ENCODE measurements at places on chromosomes 1 and 21.
A peak's percentile ranks its signal among the peaks of the same experiment; 100 is the strongest.

DNA sequence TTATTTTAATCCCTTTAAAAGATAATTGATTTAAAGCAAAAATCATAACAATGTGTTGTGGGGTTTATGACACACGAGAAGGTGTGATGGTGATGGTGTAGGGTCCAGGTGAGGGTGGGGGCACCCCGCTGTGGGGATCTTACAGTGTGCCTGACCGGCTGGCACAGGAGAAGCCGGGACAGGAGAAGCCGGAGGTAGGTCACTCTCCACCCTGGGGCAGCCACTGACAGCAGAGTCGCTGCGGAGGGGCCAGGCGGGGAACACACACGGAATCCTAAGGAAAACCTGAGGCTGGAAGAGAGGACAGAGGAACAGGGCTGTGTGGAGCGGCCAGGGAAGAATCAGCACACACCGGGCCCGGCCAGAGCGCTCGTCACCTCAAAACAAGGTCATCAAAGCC, 4.3 kb upstream of the LRRC3 start:
- DNase-seq: no peak

DNA sequence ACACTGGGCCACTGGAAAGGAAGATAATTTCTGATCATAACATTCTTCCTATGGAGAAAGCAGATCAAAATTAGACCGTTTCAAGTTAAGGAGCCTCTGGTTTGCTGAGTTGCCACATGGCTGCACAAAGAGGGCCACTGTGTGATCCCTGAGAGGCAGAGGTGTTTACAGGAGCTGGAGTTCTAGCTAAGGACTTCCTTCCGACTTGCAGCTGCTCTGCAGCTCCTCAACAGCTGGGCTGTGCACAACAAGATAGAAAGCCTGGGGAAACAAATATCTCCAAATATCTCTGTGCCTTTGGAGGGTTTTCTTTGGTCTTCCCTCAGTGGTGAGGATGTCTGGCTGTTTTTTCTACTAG, 26.8 kb downstream of the GADD45A start:
- no peak for DNase-seq

- DNase-seq: no peak
These were observed 33.1 kb upstream of the C1orf146 start for GRCh38 chr1:92184632-92185031.

GRCh38 chr1:232944347-232944746, 6.1 kb upstream of the NTPCR start:
- no peak for DNase-seq

- no peak for DNase-seq
These were observed 8.9 kb downstream of the OR10T2 start for GRCh38 chr1:158390331-158390730.

GRCh38 chr1:206456577-206457370, 13.5 kb upstream of the IKBKE start:
- no peak for DNase-seq

GRCh38 chr1:182280504-182280900, 111.1 kb downstream of the GLUL start:
- no peak for DNase-seq

DNA sequence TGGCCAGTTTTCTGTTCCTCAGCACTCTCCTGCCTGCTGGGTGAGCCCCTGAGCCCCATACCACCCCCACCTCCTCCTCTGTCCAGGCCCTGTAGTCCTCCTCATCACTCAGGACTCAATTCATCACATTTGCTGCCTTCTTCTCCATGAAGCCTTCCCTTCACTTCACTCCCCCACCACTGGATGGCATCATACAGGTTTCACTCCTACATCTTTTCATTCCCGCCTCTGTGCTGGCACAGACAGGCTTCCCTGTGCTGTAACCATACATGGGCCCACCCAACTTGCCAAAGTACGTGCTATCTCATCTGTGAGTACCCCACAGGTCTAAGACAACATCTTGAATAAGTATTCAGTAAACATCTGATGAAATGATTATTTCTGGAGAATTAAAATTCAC, 56.9 kb downstream of the SLC45A1 start:
- no peak for DNase-seq

DNA sequence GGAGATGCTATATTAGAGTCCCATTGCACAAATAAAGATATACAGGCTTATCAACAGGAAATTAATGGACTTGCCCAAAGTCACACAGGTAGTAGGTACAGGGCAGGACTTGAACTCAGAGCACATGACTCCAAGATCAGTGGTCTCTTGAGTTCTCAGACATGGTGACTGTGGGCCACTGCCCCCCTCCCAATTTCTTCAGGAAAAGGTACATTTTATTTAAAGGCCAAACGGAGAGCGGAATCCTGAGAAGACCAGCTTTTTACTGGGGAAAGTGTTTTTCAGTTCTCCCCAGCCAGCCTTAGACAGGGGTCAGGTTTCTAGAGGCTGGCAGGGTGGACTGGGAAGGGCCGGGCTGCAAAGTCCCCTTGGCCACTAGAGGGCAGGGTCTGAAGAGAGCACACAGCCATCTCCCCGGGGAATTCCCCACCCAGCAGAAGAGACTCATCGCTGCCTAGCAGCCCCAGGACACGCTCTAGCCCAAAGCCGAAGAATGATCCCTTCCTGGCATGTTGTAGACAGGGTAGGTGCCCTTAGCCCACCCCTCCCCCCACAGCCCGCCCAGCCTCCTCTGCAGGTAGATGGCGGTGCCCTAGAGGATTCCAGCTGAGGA, 29.7 kb downstream of the ACP6 start:
- DNase-seq: peak; percentile 74

DNA sequence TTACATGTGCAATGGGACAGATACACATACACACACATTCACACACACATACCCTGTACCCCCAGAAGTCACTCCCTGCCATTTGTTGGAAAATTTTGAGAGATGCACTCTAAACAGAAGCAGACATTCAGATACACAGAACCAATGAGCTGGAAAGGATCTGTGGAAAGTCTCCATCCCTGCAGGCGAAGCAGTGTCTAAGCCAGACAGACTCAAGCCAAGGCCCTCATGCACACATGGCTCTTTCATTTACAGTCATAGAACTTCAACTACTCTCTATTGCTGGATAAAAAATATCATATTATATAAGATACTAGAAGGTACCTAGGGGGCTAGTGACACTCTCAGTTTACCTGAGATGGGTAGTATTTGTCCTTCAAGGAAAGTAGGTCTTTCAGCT, 7.3 kb upstream of the SEC16B start:
- no peak for DNase-seq

GRCh38 chr1:227765261-227766014, 30.2 kb downstream of the SNAP47 start:
- DNase-seq: no peak

- no peak for DNase-seq
These were observed 18.0 kb upstream of the TRIM17 start for GRCh38 chr1:228434689-228435088.

- no peak for DNase-seq
These were observed 92.5 kb upstream of the C21orf91 start for GRCh38 chr21:17911628-17912027.

GRCh38 chr1:10773376-10773775, 23.1 kb downstream of the CASZ1 start:
- no peak for DNase-seq

DNA sequence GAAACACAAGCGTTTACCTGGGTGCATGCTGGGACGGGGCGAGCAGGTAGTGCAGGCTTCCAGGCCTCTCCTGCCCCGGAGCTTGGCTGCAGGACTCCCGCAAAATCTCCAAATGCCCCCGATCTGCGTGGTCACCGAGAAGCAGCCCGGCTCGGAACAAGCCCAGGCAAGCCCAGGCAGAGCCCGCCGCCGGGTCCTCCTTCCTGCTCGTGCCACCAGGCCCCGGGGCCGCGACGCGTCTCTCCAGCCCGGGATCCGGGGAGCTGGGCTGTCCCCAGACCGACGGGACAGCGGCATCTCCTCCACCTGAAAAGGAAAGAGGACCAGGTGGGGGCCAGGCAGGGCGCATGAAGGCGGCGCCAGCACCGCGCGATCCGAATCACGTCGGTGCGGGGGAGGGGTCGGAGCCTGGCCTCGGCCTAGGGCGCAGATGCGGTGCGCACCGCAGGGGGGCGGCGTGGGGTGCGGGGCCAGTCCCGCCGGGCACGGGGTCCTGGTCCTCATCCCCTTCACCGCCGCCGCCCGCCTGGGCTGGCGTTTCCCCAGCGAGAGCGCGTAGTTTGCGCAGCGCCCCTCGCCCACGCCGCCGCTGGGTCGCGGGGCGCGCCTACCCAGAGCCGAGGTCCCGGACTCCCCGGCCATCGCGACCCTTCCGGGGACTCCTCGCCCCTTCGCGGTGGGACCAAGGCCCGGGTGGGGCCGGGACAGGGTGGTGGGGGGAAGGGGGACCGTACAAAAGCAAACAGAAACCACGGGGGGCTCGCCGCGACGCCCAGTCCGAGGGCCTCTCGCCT, 52.4 kb upstream of the H6PD start:
- peak; percentile 55 for DNase-seq

DNA sequence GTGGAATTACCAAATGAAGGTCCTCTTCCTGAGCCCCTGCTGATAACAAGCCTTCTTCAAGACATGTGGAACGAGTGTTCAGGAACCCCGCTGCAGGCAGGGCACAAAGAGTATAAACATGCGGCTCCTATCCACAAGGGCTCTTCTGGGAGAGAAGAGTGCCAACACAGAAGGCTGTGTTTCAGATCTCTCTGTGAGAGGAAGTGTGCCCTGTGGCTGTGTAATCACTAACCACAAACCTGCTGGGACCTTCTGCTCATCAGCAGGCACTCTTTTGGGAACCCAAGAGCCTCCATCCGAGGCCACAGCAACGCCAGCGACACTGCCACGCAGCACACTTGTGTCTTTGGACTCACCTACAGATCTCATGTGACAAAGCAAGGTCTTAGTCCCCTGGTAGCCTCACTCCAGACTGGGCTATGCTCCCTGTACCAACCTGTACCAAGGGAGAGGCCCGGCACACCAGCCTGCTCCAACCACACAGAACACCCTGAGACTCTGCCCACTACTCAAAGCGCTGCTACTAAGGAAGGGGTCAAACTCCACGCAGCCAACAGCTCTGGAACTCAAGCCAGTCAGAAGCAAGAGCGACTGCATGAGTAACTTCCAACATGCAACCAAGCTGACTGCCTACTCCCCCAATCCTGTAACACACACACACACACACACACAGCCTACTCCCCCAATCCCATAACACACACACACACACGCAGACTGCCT, 7.8 kb downstream of the PTTG1IP start:
- DNase-seq: peak; percentile 9

GRCh38 chr1:182054698-182055326, 6.7 kb downstream of the ZNF648 start:
- peak; percentile 58 for DNase-seq

GRCh38 chr1:211503542-211503941, 11.6 kb upstream of the RD3 start:
- DNase-seq: no peak

GRCh38 chr1:224212618-224213061, 29.6 kb downstream of the DEGS1 start:
- peak; percentile 28 for DNase-seq

DNA sequence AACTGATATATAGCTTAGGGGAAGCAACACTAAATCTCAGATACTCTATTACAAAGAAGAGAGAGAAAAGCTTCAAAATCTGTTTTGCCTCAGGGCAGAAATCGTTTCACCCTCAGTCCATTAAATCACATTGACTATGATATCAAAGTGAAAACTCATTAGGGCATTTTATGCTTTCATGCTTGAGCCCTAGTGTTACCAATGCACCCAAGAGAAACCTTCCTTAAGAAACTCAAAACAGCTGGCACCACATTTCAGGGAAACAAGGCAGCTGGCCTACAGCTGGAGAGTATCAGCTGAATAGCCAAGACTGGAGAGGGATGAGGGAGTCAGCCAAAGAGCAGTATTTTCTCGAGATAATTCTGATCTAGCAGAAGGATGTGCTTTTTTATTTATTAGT, 14.9 kb downstream of the COLGALT2 start:
- no peak for DNase-seq

DNA sequence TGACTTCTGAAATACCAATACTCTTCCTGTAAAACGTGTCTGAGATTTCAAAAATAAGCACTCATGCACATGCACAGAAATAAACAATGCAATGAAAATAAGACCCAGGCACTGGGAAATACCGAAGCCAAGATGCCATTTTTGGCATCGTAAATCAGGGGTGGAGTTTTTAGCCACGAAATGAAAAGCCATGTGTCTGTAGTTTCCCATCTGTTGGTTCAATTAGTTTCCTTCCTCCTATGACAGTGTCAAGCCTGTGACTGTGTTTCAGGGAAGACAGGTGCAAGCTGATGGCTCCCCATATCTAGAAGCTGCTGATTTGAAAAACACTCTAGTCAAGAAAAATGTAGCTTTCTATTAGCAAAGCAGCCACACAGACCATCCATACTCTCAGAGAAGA, 480.4 kb upstream of the CAMK1G start:
- no peak for DNase-seq

- no peak for DNase-seq
These were observed 431.0 kb downstream of the DPYD start for GRCh38 chr1:97489834-97490233.

- DNase-seq: no peak
These were observed 156.0 kb downstream of the RERE start for GRCh38 chr1:8661185-8662110.

- DNase-seq: no peak
These were observed 195.7 kb downstream of the GPATCH2 start for GRCh38 chr1:217435204-217435603.

GRCh38 chr1:24363994-24364393, 44.8 kb downstream of the GRHL3 start:
- no peak for DNase-seq

GRCh38 chr1:171794085-171794484, 12.6 kb downstream of the METTL13 start:
- DNase-seq: no peak

- DNase-seq: no peak
These were observed 56.5 kb upstream of the PSEN2 start for GRCh38 chr1:226813671-226814591.

DNA sequence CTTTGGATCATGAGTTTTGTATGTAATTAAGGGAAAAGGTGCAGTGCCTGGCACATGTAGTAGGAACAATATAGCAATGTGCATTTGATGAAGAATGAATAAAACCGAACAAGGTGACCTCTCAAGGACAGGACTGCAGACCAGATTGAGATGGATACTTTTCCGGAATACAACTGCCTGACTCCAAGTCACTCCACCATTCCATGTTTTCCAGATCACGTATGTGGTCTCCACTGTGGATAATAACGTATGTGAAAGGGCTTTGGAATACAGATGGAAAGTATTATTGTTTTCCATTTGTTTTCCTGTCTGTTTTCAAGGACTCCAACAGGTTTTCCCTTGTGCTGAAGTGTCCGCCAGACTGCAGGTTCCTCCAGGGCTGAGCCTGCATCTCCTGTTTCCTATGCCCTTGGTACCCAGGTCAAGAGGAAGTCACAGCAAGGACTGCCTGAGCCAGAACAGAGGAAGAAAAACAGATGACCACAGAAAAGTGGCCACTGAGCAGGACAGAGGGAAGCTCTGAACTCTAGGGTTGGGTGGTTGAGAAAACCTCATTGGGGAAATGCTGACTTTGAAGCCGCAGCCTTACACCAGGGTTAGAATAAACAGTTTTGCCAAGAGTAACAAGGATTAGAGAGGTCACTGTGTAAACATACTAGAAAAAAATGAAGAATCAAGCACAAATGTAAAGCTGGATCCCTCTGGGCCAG, 4.0 kb downstream of the CFAP45 start:
- DNase-seq: no peak

- DNase-seq: no peak
These were observed 80.9 kb downstream of the SLC66A1 start for GRCh38 chr1:19393046-19393445.

GRCh38 chr1:18234790-18235242, 127.2 kb downstream of the IGSF21 start:
- peak; percentile 66 for DNase-seq

All from glutamatergic neuron (in vitro differentiated cells).